ENCODE measurements at places on chromosomes 2 and 18. TPM values are rescaled to one million over a fixed set of nuclear protein-coding genes. Genes with fewer than 3 reads are reported as not detected.
A peak's percentile ranks its signal among the peaks of the same experiment; 100 is the strongest.

- peaks cover 4% of the 10 kb centered on the region for H3K36me3 ChIP-seq
- H3K4me3 ChIP-seq: no peak overlapping the region
- peak; percentile 69 for DNase-seq
- H3K27ac ChIP-seq: no peak overlapping the region
These were observed 66.6 kb downstream of the SPTBN1 start for GRCh38 chr2:54522624-54523281.

DNA sequence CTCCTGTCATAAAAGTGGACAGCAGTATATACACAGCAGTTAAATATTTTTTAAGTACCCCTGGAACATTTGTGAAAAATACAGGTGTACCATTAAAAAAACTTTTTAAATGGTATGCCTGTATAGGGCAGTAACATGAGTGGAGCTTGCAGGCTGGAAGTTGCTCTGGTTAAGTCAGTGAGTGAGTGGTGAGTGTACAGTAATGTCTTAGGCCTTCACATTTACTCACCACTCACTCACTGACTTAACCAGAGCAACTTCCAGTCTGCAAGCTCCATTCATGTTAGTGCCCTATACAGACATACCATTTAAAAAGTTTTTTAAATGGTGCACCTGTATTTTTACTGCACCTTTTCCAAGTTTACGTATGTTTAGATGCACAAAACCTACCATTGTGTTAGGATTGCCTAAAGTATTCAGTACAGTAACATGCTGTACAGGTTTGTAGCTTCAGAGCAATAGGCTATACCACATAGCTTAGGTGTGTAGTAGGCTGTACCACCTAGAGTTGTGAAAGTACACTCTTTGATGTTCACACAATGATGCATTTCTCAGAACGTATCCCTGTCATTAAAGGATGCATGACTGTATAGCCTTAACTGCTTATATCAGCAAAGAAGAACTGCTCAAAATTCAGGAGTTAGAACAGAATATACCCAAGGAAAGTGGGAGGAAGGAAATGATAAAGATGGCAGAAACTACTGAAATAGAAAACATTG, 112.6 kb downstream of the EHBP1 start:
- H3K36me3 ChIP-seq: no peaks in the 10 kb centered on the region
- no peaks in the 10 kb centered on the region for H3K27me3 ChIP-seq
- H3K27ac ChIP-seq: no peak overlapping the region
- no peak overlapping the region for H3K4me3 ChIP-seq
- no peak for DNase-seq
- no peaks in the 10 kb centered on the region for H3K4me1 ChIP-seq

DNA sequence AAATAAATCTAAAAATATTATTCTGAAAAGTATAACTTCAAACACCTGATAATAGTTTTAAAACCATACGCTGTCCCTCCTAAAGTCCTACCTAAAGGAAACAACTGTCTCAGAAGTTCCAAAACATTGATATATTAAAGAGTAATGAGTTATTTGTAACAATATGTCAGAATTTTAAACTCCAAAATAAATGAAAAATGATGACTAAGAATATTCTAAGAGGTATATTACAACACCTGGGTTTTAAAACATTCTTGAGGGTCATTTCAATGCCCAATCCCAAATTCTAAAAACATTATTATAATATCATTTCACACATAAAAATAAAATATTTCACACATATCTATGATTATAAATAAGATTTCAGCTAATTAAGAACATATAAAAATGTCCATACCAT, 20.2 kb downstream of the KIDINS220 start:
- no peak for DNase-seq
- H3K36me3 ChIP-seq: peaks cover 32% of the 10 kb centered on the region
- no peak overlapping the region for H3K4me3 ChIP-seq
- no peaks in the 10 kb centered on the region for H3K4me1 ChIP-seq

FTCDNL1 gene
- 3.3 TPM for polyA plus RNA-seq
